Fibroblast of pulmonary artery (primary cell): ENCODE measurements at places on chromosomes 1 and 21.

- DNase-seq = peak; percentile 61
Observed at GRCh38 chr1:15033264-15033663, 120.3 kb upstream of the TMEM51 start.

GRCh38 chr1:176795929-176796328 is 333.0 kb downstream of the PAPPA2 start:
- no peak for DNase-seq

DNA sequence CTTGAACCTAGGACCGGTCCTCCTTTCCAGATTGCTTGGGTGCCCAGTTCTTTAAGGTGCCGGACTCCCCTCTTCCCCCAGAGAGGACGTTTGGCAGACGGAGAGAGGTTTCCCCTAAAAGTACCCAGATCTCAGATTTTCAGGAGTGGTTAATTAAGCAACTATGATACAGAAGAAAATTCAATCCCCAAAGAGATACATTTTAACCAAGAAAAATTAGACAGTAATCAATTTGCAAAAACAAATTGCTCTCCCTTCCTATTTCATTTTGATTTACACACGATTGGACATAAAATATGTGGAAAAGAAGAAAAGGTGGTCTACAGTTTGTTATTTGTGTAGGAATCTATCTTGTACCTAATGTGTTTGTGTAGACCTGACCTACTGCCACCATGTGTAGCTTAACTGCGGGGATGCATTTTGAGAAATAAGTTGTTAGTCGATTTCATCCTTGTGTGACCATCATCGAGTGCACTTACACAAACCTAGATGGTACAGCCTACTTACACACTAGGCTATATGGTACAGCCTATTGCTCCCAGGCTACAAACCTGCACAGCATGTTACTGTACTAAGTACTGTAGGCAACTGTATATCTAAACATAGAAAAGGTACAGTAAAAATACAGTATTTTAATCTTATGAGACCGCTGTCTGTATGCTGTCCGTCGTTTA is 755 bp downstream of the RPAP2 start:
- peak; percentile 13 for DNase-seq

DNA sequence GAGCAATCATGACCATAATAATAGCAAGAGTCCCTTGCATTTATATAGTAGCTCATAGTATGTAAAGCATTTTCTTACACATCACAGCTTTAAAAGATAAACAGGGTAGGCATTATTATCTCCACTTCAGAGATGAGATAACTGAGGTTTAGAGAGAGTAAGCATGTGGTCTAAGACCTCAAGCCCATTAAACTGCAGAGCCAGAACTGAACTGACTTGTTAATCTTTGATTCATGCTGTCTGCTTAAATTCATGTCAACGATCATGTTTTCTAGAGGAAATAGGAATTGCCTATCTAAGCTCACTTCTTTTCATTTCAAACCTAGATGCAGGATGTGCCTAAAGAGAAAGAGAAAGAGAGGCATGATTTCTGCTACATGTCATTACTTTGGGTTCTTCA is 524.8 kb downstream of the PTPRC start:
- no peak for DNase-seq

- peak; percentile 8 for DNase-seq
Observed at GRCh38 chr1:216330262-216330661, 93.0 kb downstream of the USH2A start.

DNA sequence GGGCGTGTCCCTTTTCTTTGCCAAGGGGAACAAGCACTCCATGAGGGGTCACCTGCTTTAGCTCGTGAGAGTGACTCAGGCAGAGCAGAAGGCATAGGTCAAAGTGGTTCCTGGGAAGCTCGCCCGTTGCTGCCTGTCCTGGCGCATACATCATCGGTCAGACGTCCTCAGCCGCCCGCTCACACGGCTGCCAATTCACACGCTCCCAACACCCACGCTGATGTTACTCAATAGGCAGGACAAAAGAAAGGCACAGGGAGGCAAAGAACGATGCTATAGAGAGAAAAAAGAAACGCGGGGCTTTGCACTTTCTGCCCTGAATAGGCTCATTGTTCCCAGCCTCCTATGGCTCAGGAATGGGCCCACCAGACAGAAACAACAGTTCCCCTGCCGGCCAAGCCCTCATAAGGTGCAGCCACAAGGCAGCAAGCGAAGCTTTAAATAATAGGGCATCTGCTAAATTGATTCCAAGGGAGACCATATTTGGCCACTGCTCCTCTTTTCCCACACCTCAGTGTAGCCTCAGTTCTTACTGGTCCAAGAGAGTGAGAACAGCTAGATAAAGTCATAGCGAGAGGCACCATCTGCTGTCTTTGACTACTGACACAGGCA is 38.7 kb downstream of the VTCN1 start:
- peak; percentile 93 for DNase-seq

DNA sequence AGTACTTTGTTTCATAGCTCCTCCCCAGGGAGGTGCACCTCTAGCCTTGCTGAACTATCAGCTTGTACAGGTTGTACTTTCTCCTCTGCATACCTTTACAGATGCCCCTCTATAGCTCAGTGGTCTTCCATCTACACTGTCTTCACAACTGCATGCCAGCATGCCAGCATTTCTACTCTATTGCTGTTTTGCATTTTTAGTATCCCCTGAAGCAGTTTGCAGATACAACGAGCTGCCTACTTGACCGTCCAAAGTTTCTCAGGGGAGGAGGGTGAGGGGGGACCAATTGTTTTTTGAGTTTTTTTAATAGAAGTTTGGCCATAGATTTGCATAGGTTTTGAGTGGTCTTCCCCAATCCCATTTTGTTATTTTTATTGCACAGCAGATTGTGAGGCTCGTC is 27.6 kb upstream of the CTH start:
- no peak for DNase-seq

DNA sequence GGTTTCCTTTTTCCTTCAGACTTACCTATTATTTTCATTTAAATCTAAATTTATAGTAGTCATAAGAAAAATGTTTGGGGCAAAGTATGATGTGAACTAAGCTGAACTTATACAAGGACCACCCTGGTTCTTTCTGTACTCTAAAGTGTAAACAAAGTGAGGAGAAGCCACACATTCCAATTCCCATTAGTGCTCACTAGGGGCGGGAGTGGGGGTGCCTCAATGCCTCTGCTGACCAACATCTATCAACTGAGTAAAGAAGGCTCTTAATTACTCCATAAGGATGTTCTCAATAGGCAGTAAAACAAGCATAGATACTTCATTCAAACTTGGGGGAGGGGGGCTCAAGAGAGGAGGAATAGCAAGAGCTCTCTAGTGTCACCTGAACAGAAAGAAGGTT is 151.7 kb downstream of the CDC42BPA start:
- DNase-seq = no peak

DNA sequence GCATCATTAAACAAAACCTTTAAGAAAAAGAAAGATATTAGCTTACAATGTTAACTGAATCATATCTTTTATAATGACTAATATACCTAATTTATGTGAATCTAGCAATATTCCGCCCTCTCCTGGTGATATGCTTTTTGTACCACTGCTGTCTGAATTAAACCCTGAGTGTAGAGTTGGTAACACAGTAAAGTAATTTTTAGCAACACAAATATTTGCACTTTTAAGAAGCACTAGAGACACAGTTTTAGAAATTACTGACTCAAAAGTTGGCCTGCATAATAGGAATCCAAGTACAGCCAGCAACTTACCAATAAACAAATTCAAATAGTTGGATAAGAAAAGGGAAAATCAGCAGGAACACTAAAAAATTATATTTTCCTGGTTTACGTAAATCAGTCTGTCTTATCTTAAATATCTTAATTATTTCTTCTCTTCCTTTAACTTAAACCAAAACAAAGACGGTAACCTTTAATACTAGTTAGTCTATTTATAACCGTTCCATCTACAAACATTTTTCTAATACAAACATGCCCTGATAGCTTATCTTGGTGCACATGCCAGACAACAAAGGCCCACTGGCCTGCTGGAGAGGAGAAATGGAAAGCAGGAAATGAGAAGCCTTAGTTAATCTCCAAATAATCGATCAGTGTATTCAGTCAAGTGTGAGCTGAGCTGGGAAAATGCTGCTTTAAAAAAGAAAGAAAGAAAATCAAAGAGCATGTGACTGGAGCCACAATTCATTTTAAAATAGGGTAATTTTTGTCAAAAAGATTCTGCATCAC is 246.0 kb downstream of the RERE start:
- peak; percentile 72 for DNase-seq

- DNase-seq = no peak
Observed at GRCh38 chr21:8992731-8993174, 1528.6 kb upstream of the TPTE start.

DNA sequence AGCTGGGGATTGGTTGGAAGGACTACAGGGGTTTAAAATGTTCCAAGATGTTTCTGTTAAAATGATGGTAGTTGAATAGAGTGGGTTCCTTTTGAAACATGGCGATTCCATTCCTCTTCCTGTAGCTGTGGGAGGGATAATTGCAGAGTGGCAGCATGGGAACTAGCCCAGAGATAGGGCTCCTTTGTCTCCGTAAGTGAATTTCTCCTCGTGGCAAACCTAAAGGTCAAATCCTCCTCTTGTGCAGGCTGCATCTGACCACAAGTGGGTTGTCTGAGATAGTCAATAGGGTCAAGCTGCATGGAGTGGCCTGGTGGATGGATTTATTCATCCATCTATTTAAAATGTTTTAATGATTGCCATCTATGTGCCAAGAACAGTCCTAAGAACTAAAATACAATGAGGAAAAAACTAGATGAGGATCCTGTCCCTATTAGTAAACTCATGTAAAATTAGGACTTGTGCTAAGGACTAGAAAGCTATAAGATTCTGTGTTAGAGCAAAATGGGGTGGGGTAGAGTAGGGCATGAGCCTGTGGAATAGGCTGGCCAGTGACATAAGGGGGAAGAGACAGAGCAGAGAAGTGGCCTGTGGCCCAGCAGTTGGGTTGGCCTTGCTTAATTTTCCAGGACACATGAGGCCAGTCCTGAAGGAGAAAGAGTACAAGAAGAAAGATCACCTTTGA is 89.1 kb upstream of the IVNS1ABP start:
- no peak for DNase-seq

GRCh38 chr1:78255846-78256245 is 210.1 kb downstream of the GIPC2 start:
- DNase-seq = no peak

DNA sequence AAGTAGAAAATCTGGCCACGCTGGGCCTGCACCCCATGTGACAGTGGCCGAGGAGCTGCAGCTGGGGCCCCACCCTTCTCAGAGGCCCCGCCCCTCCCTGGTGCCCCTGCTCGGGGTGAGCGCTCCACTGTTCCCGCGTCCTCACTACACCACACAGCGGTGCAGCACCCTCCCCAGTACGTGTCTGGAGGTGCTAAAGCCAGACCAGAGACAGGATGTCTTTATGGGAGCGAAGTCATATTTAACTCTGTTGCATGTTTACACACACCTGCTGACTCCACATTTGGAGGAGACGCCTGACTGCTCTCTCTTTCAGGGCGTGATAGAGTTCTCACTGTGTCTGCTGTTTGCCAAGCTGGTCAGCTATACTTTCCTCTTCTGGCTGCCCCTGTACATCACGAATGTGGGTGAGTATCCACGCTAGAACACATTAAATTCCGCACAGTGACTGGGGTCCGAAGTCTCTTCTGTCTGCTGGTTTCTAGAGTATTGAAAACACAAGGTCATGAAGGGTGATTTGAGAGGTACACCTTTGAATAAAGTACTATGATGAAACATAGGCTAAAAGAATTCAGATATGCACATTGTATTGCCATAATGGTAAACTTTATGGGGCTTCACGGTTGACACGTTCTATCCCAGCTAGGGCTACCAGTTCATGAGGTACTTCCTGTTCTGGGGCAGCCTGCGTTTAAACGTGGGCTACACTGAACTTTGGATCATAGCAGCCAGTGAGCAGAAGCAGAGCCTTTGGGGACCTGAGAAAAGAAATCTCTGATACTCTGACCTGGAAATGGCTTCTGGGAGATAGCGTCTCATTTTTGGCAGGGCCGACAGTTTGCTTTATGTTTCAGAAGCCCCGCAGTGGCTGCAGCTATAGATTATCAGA is 48.4 kb downstream of the SLC37A1 start:
- no peak for DNase-seq

- DNase-seq = no peak
Observed at GRCh38 chr1:232247669-232248068, 382.3 kb downstream of the SIPA1L2 start.

DNA sequence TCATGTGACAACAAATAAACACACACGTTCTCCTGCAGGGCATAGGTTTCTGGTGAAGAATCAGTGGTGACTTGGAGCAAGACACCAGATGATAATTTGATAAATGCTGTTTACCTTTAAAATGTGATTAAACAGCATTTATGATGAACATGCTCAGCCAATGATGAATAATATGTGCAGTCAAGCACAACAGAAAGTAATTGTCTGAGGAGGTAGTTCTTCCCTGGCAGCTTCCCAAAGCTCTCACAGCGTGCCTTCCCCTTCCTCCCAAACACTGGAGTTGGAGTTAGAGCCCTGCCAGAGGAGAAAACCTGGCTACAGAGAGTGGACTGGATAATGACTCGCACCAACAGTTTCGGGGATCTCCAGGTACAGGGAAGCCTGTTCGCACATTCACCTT is 463.5 kb downstream of the SMYD3 start:
- DNase-seq = peak; percentile 26

GRCh38 chr1:66327588-66327987 is 206.4 kb upstream of the SGIP1 start:
- DNase-seq = no peak

DNA sequence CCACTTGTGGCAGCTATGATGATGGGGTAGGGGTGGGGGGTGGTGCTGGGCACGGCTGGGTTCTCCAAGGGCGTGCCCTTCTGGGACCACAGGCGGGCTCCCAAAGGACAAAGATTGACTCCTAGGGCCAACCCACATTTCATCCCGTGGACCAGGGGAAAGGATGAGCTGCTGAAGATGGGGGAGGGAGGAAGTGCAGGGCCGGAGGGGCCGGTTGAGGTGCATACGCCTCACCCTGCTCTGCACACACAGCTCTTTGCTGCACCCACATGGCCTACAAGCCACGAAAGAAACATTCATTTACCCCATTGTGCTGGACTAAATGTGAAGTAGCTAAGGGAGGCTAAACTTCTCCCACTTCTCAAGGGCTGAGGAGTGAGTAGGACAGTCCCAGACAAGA is 34.2 kb upstream of the GNPAT start:
- DNase-seq = no peak

DNA sequence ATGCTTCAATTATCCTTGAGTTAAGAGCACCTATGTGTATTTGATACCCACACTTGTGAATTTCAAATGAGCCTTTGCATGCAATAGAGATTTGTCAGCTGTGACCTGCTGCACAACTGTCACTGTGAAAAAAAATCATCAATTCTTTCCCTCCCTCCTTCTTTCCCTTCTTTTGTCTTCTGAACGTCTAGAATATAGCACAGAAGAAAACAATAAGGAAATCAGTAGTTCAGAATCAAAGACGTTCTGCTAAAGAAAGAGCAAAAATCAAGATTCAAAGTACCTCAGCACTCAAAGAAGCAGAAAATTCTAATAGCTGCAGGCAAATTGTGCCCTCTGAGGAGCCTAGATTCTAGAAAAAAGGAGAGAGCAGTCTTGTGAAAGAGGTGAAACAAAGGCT is 1.7 kb upstream of the FMN2 start:
- DNase-seq = no peak

GRCh38 chr1:40316595-40317393 is at the start of gene COL9A2:
Gene COL9A2 (minus strand): TSS chr1:40317286. CDS start chr1:40317197, 89 bp downstream.
- no peak for DNase-seq
